Astrocyte (in vitro differentiated cells and primary cell): ENCODE measurements at places on chromosomes 6 and 20. TPM values are rescaled to one million over a fixed set of nuclear protein-coding genes. Genes with fewer than 3 reads are reported as not detected.

DNA sequence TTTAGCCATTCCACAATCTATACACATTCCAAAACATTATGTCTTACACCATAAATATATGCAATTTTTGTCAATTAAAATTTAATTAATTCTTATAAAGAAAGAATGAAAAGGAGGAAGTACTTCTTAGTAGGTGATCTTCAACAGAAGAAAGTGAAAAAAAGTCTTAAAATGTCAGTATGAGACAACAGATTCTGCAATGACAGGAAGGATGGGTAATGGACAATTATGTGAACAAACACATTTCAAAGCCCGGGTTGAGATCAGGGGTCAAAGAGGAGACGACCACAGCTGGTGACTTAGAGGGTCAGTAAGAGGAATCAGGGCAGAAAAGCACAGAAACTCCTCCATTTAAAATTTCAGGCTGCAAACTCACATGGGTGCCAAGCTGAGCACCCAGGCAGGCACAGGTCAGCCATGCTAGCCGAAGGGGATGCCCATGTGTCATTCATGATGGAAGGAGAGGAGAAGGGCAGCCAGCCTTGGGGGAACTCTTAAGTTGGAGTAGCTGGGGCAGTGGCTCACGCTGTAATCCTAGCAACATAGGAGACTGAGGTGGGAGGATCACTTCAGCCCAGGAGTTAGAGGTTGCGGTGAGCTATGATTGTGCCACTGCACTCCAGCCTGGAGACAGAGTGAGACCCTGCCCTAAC lies 11.0 kb downstream of the VSX1 start:
- peaks cover 69% of the 10 kb centered on the region for H3K27me3 ChIP-seq
- H3K27ac ChIP-seq = no peak overlapping the region
- H3K36me3 ChIP-seq = no peaks in the 10 kb centered on the region

ADAM33 gene
- total RNA-seq = 2.3 and 3.0 TPM in 2 replicates

DNA sequence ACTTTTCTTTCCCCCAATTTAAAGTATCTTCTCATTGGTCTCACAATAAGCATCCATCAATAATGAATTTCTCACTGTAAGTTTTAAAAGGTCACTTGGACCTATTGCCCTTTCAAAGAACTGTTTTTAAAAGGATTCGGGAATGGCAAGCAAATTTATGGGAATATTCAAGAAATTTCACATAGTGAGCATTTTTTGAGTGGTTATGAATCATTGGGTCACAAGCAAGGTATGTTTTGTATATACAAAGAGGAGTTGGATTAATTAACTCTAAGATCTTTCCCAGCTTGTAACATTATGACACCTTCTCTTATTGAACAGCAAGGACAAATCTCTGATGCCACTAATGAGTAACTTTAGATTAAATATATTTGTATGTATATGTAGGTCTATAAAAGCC lies 165.0 kb downstream of the MOXD1 start:
- DNase-seq = peak; percentile 53
- peak overlapping the region; percentile 30 for H3K27ac ChIP-seq
- peaks cover 13% of the 10 kb centered on the region for H3K4me1 ChIP-seq
- H3K36me3 ChIP-seq = no peaks in the 10 kb centered on the region
- H3K27me3 ChIP-seq = no peaks in the 10 kb centered on the region

- no peak overlapping the region for H3K27ac ChIP-seq
- no peak overlapping the region for H3K4me3 ChIP-seq
- no peaks in the 10 kb centered on the region for H3K4me1 ChIP-seq
- H3K27me3 ChIP-seq = no peaks in the 10 kb centered on the region
- DNase-seq = no peak
- no peaks in the 10 kb centered on the region for H3K36me3 ChIP-seq
Observed at GRCh38 chr6:154583546-154584188, 73.2 kb upstream of the CNKSR3 start.

- no peaks in the 10 kb centered on the region for H3K27me3 ChIP-seq
- no peak overlapping the region for H3K27ac ChIP-seq
- no peaks in the 10 kb centered on the region for H3K36me3 ChIP-seq
- DNase-seq = peak; percentile 52
- no peak overlapping the region for H3K4me3 ChIP-seq
Observed at GRCh38 chr20:53126185-53126584, 154.0 kb downstream of the TSHZ2 start.

GRCh38 chr20:22629927-22630326 lies 45.6 kb upstream of the FOXA2 start:
- no peak overlapping the region for H3K4me3 ChIP-seq
- no peaks in the 10 kb centered on the region for H3K27me3 ChIP-seq
- H3K36me3 ChIP-seq = no peaks in the 10 kb centered on the region
- no peaks in the 10 kb centered on the region for H3K4me1 ChIP-seq
- H3K27ac ChIP-seq = no peak overlapping the region
- DNase-seq = no peak

DNA sequence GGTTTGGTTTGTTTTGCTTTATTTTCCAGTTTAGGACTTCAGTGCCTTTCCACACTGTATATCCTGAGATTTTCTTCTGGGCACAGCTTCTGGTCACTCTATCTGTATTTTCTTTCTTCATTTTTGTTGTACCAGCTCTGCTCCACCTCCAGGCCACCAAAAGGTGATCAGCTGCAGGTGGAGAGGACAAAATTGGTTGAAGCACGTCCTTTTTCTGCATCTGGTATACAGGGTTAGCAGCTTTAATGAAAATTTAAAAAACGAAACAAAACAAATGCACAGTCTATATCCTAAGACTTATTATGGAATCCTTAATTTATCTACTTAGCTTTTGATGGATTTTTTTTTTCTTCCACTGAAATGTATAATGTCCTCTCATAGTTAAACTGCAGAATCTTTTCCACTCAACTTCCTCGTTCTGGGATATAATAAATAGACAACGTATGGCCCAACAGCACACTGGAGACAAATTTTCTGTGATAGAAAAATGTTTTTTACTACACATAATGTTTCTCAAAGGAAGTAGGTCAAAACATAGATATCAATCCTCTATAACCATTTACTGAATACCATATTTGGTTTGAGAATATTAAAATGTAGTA lies 10.7 kb upstream of the SOBP start:
- H3K4me1 ChIP-seq = no peaks in the 10 kb centered on the region
- no peak for DNase-seq
- H3K36me3 ChIP-seq = no peaks in the 10 kb centered on the region
- peaks cover 9% of the 10 kb centered on the region for H3K27me3 ChIP-seq
- no peak overlapping the region for H3K27ac ChIP-seq

DNA sequence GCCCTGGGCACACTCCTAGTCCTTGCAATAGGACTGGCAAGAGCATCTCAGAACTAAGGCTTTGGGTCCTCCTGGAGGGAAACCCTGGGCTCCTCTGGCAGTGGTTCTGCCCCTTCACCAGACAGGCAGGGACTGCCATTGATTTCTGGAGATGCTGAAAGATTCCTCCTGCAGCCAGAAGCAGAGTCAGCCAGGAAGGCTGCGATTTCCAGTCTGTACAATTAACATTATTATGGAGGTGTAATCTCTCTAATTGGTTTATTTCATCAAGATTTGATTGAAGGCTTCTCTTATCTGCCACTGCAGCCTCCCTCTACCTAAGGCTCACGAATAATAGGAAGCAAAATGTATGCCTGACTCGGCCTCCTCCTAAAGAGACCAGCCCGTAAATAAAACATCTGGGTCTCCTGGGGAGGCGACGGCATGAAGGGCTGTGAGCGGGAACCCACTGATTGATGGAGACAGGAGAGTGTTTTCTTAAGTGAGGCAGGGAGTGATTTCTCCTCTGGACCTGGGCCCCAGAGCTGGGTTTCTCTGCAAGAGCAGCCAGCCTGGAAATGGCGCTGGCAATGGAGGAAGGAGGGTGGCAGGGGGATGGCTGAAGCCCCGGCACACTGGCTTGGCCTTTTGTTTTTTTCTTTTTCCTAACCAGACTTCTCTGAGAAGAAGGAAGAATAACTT lies 689.6 kb downstream of the DHX35 start:
- H3K4me1 ChIP-seq = no peaks in the 10 kb centered on the region
- no peak for DNase-seq
- no peak overlapping the region for H3K4me3 ChIP-seq
- H3K36me3 ChIP-seq = no peaks in the 10 kb centered on the region

GRCh38 chr6:130958468-130958867 lies 104.6 kb downstream of the EPB41L2 start:
- H3K4me3 ChIP-seq = no peak overlapping the region
- H3K27ac ChIP-seq = no peak overlapping the region
- no peaks in the 10 kb centered on the region for H3K27me3 ChIP-seq
- no peaks in the 10 kb centered on the region for H3K4me1 ChIP-seq
- no peaks in the 10 kb centered on the region for H3K36me3 ChIP-seq

DNA sequence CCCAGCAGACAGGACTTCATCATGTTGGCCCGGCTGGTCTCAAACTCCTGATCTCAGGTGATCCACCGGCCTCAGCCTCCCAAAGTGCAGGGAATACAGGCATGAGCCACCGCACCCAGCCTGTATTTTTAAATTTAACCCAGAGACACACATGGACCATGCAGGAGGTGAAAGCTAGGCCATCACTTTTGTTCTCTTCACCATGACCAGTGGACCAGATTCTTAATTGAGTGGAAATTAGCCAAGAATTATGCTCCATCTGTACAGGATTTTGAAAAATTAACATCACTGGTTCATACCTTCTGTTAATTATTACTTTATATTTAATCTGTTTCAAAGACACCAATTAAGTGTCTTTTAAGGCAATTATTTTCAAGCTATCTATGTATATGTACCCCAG lies 493.6 kb upstream of the NOX3 start:
- no peaks in the 10 kb centered on the region for H3K36me3 ChIP-seq
- no peaks in the 10 kb centered on the region for H3K27me3 ChIP-seq
- no peaks in the 10 kb centered on the region for H3K4me1 ChIP-seq
- no peak for DNase-seq
- no peak overlapping the region for H3K27ac ChIP-seq

GRCh38 chr6:4889701-4890100 lies 113.5 kb downstream of the CDYL start:
- H3K27me3 ChIP-seq = no peaks in the 10 kb centered on the region
- no peak overlapping the region for H3K4me3 ChIP-seq
- no peak overlapping the region for H3K27ac ChIP-seq
- H3K36me3 ChIP-seq = peaks cover 4% of the 10 kb centered on the region
- H3K4me1 ChIP-seq = no peaks in the 10 kb centered on the region
- DNase-seq = no peak

KCNS1 gene
- 2.2 and 2.3 TPM in 2 replicates for total RNA-seq

DNA sequence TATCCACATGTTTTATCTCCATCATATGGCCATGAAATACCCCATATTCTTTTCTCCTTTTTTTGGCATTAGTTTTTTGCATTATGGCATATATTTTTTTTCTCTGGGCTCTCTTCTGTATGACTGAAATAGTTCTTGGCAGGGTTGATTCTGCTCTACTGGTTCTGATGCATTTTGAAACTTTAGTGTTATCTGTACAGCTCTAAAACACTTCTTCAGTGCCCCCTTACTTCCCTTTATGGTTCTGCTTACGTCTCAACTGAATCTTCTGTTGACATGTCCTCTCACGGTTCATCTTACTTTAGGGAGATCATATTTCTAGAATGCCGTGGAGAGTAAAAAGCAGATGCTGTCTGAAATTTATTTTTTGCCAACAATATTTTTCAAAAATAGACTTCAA lies 23.2 kb upstream of the TXNDC5 start:
- H3K36me3 ChIP-seq = no peaks in the 10 kb centered on the region
- no peaks in the 10 kb centered on the region for H3K4me1 ChIP-seq
- no peaks in the 10 kb centered on the region for H3K27me3 ChIP-seq
- H3K27ac ChIP-seq = no peak overlapping the region
- H3K4me3 ChIP-seq = no peak overlapping the region

ZSCAN23 gene
- 3.0 and 4.8 TPM in 2 replicates for total RNA-seq

DNA sequence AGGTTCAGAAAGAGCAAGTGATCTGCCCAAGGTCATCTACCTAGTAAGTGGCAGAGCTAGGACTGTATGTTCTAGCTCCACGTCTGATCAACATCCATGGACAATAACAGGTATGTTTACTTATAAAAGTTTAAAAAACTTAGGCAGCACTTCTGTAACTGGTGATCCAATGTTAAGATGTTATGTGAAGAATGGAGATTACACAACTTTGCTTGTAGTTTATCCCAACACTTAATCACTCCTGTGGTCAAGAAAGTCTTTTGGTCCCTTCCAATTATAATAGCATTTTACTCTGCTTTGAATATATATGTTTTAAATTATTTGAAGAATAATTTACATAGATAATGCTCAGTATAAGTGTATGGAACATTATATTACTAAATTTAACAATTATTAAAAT lies 4.8 kb downstream of the FBXO30 start:
- H3K4me3 ChIP-seq = no peak overlapping the region
- peak; percentile 47 for DNase-seq
- H3K4me1 ChIP-seq = peaks cover 5% of the 10 kb centered on the region

- H3K27ac ChIP-seq = no peak overlapping the region
- no peak overlapping the region for H3K4me3 ChIP-seq
- DNase-seq = no peak
- H3K36me3 ChIP-seq = no peaks in the 10 kb centered on the region
Observed at GRCh38 chr20:42134265-42135098, 516.3 kb upstream of the CHD6 start.

GRCh38 chr6:16634855-16635254 lies 126.4 kb downstream of the ATXN1 start:
- H3K36me3 ChIP-seq = no peaks in the 10 kb centered on the region
- no peak overlapping the region for H3K27ac ChIP-seq
- H3K4me1 ChIP-seq = peaks cover 20% of the 10 kb centered on the region
- no peak overlapping the region for H3K4me3 ChIP-seq
- H3K27me3 ChIP-seq = no peaks in the 10 kb centered on the region

- H3K27ac ChIP-seq = no peak overlapping the region
- no peak overlapping the region for H3K4me3 ChIP-seq
- H3K36me3 ChIP-seq = no peaks in the 10 kb centered on the region
- DNase-seq = peak; percentile 41
Observed at GRCh38 chr20:17026346-17026745, 200.5 kb upstream of the PCSK2 start.

DNA sequence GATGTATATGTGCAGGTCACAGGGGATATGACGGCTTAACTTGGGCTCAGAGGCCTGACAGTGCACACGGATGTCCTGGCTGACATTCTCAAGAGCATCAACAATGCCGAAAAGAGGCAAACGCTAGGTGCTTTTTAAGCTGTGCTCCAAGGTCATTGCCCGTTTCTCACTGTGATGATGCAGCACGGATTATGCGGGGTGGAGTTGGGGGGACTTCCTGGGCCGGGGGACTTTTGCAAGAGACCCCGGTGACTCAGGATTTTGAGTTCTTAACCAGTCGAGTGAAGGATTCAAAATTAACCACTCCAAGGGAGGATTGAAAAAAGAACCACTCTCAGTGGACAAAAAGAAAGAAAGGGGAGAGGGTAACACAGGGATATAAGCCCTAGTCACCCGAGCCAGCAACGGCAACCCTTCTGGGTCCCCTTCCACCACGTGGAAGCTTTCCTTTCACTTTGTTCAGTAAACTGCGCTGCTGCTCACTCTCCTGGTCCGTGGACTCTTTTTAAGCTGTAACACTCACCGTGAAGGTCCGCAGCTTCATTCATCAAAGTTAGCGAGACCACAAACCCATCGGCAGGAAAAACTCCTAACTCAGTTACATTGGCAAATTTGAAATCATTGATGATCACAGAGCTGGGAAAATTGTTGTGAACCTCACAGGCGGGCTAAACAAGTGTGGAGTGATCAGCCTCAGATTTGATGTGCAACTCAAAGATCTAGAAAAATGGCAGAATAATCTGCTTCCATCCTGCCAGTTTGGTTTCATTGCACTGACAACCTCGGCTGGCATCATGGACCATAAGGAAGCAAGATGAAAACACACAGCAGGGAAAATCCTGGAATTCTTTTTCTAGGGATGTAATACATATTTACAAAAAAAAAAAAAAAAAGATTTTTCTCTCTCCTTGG lies 199.3 kb downstream of the ARID1B start:
- H3K27ac ChIP-seq = peak overlapping the region; percentile 51
- peak overlapping the region; percentile 50 for H3K4me3 ChIP-seq
- no peaks in the 10 kb centered on the region for H3K27me3 ChIP-seq
- H3K4me1 ChIP-seq = no peaks in the 10 kb centered on the region
- no peaks in the 10 kb centered on the region for H3K36me3 ChIP-seq

BPI gene
- not detected in 2 replicates for total RNA-seq

- no peaks in the 10 kb centered on the region for H3K27me3 ChIP-seq
- H3K36me3 ChIP-seq = no peaks in the 10 kb centered on the region
- DNase-seq = no peak
- no peak overlapping the region for H3K27ac ChIP-seq
Observed at GRCh38 chr6:88855541-88856147, 107.8 kb downstream of the RNGTT start.
